Lung (tissue), 17 donors: ENCODE measurements at places on chromosomes 13 and 19. TPM values are rescaled to one million over a fixed set of nuclear protein-coding genes. Genes with fewer than 3 reads are reported as not detected.

The PRKCG gene
- 0.02 TPM for polyA plus RNA-seq

The CGB2 gene
- polyA plus RNA-seq = not detected

The ZNF554 gene
- 1.1 TPM for polyA plus RNA-seq

The PABPC3 gene
- 0.02 TPM for polyA plus RNA-seq

The RFPL4A gene
- not detected for polyA plus RNA-seq

The FAM83E gene
- 32.3 TPM for polyA plus RNA-seq

The SIGLEC8 gene
- polyA plus RNA-seq = 0.22 TPM

The CAPS gene
- 113 TPM for polyA plus RNA-seq

The LRP3 gene
- 10.6 TPM for polyA plus RNA-seq

The PSENEN gene
- 84.2 TPM for polyA plus RNA-seq

The TEX26 gene
- 2.5 TPM for polyA plus RNA-seq

The KANK3 gene
- polyA plus RNA-seq = 24.0 TPM

The FGF9 gene
- polyA plus RNA-seq = 1.7 TPM
